ENCODE measurements at places on chromosomes 16 and 17. TPM values are rescaled to one million over a fixed set of nuclear protein-coding genes. Genes with fewer than 3 reads are reported as not detected.

GRCh38 chr17:17725752-17726457 lies 44.6 kb downstream of the RAI1 start:
- H3K36me3 ChIP-seq = no peaks in the 10 kb centered on the region
- no peak for DNase-seq
- no peak overlapping the region for H3K27ac ChIP-seq

GRCh38 chr16:68436581-68436980 lies 11.7 kb downstream of the SMPD3 start:
- no peak overlapping the region for H3K4me3 ChIP-seq
- no peaks in the 10 kb centered on the region for H3K36me3 ChIP-seq
- DNase-seq = no peak
- no peaks in the 10 kb centered on the region for H3K4me1 ChIP-seq
- no peak overlapping the region for H3K27ac ChIP-seq

The FBXW10 gene
- not detected for total RNA-seq

The GPR142 gene
- 0.66 TPM for total RNA-seq

- H3K4me1 ChIP-seq = no peaks in the 10 kb centered on the region
- DNase-seq = no peak
- H3K27ac ChIP-seq = no peak overlapping the region
- no peaks in the 10 kb centered on the region for H3K27me3 ChIP-seq
- peaks cover 40% of the 10 kb centered on the region for H3K36me3 ChIP-seq
Measured at GRCh38 chr16:30728899-30729672, 19.1 kb upstream of the PHKG2 start.

DNA sequence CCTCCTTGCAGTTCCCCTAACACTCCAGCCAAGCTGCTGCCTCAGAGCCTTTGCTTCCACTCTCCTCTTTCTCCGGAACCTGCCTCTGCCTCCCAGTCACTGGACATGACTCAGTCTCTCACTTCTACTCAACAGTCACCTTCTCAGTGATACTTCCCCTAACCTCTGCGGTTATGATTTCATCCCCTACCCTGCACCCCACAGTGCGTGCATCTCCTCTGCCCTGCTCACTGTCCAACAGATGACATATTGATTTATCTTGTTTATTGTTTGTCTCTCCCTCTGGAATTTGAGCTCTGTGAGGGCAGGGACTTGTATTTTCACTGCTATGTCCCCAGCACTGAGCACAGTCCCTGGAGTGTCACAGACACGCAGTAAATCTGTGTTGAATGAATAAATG lies 100.7 kb downstream of the CYLD start:
- H3K4me3 ChIP-seq = no peak overlapping the region
- DNase-seq = no peak
- no peaks in the 10 kb centered on the region for H3K36me3 ChIP-seq
- peaks cover 19% of the 10 kb centered on the region for H3K4me1 ChIP-seq
- no peaks in the 10 kb centered on the region for H3K27me3 ChIP-seq

The CBLN1 gene
- total RNA-seq = 0.26 TPM

The TBC1D3I gene
- not detected for total RNA-seq

DNA sequence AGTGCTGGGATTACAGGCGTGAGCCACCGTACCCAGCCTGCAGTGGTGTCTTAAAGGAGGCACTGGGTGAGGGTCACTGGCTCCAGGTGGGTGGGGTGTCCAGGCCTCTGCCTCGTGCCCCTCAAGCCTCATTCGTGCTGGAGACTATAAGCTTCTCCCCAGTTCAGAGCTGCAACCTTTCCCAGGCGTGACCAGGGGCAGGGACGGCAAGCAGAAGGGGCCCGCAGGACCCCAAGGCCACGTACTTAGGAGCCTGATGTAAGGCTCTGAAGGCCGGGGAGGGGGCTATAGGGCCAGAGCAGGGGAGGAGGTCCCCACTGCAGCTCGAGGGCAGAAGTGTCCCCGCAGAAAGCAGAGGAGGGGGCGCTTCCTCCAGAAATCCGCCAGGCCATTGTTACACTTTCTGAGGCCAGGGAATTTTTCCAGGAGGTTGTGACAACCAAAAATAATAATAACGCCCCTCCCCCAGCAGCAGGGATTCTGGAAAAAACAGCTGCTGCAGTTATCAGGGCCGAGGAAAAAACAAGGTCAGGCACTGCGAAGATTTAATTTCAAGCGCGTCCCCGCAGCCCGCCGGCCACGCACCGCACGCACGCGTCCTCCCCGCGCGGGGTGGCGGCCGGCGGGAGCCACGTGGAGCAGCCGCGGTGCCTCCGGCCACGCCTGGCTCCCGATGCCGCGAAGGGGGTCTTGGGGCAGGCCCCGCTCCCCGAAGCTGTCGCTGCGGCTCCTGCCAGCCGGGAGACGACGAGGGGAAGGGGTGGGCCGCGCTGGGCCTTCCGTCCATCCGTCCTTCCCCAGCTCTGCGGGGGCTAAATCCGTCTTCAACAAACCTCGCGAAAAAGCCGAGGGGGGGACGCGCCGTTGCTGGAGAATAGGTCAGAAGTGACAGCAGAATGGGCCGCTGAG lies 45.8 kb upstream of the SLC38A10 start:
- H3K4me3 ChIP-seq = no peak overlapping the region
- no peaks in the 10 kb centered on the region for H3K27me3 ChIP-seq
- peaks cover 73% of the 10 kb centered on the region for H3K4me1 ChIP-seq
- H3K36me3 ChIP-seq = no peaks in the 10 kb centered on the region

The UTS2R gene
- not detected for total RNA-seq

The MYCBPAP gene
- total RNA-seq = not detected

- H3K4me1 ChIP-seq = no peaks in the 10 kb centered on the region
- no peak for DNase-seq
- H3K27ac ChIP-seq = no peak overlapping the region
Measured at GRCh38 chr17:82400830-82401229, 17.3 kb upstream of the HEXD start.

The APOBR gene
- 1.0 TPM for total RNA-seq

The CHD9NB gene
- total RNA-seq = 12.5 TPM

The CLEC10A gene
- total RNA-seq = 1.0 TPM

GRCh38 chr16:58709333-58709732 lies 24.8 kb upstream of the SLC38A7 start:
- no peaks in the 10 kb centered on the region for H3K27me3 ChIP-seq
- no peak overlapping the region for H3K4me3 ChIP-seq
- no peaks in the 10 kb centered on the region for H3K4me1 ChIP-seq
- DNase-seq = no peak

DNA sequence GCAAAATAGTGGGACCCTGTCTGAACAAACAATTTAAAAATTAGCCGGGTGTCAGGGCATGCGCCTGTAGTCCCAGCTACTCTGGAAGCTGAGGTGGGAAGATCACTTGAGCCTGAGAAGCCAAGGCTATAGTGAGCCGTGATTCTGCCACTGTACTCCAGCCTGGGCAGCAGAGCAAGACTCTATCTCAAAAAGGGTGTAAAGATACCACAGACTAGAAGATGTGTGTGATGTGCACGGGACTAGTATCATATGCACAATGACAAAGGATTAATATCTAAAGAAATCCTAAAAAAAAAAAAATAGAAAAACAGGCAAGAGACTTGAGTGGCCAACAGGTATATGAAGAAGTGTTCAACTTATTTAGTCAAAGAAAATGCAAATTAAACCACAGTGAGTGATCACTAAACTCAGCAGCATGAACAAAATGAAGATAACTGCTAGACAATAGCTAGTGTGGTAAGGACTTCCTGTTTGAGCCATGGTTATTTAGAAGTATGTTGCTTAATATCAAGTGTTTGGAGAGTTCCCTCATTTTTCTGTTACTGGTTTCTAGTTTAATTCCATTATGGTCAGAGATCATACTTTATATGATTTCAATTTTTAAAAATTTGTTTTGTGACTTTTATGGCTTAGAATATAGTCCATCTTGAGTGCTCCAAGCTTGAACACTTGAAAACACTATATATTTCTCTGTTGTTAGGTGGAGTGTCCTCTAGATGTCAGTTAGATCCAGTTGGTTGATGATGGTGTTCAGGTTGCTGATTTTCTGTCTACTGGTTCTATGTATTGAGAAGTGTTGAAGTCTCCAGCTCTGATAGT lies 14.7 kb upstream of the SLX4 start:
- DNase-seq = no peak
- no peak overlapping the region for H3K4me3 ChIP-seq

DNA sequence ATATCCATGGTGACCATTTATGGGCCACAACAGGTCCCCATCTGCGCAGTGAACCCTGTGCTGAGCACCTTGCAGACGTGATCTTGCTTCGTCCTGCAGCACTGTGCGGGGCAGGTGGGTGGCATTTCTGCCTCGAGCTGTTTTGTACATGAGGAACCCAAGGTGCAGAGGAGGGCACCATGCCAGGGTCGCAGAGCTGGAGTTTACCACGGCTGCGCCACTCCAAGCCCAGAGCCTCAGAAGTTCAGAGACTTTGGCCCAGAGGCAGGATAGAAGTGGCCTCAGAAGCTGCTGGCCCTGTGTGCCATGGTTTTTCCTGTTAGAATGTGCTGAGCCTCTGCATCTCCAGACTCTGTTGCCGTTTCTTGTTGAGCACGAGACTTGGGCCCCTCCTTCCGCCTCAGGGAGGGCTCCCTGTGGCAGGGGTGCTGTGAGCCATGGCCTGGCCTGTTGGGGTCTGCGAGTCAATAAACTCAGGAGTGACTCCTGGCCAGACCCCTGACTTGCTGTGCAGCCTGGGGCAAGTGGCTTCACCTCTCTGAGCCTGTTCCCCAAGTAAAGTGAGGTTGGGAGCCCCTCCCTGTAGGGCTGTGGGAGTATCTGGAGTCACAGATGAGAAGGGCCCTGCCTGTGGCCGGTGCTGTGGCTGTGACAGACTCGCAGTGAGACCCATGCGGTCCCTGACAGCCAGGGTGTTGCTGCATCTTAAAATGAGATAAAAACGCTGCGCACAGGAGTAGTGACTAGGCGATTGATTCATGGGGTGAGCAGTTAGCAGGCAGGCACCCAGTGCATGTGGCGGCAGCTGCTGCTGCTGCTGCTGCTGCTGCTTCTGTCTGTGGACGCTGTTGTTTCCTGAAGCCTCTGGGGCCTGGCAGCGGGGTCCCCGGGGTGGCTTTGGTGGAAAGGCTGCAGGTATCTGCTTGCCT lies 11.8 kb downstream of the MAP2K3 start:
- H3K27me3 ChIP-seq = no peaks in the 10 kb centered on the region
- no peak overlapping the region for H3K27ac ChIP-seq
- H3K36me3 ChIP-seq = peaks cover 5% of the 10 kb centered on the region

DNA sequence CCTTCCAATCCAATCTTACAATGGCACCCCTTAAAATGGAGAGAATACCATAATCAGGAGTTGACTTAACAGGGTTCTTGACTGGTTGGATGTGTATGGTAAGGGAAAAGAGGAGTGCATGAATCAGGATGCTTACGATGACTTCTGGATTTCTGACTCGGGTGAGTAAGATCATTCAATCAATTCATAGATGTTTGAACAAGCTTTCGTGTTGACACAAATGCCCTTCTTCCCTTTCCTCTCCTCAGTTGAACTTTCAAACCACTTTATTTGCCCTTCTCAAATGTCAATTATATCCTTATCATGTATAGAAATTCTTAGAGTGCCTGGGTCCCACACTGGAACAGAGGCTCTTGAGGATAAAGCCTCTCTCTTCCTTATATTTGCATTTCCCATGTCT lies 25.9 kb downstream of the ABCC12 start:
- no peak for DNase-seq
- H3K4me3 ChIP-seq = no peak overlapping the region
- H3K27ac ChIP-seq = no peak overlapping the region
- no peaks in the 10 kb centered on the region for H3K27me3 ChIP-seq
- no peaks in the 10 kb centered on the region for H3K36me3 ChIP-seq

DNA sequence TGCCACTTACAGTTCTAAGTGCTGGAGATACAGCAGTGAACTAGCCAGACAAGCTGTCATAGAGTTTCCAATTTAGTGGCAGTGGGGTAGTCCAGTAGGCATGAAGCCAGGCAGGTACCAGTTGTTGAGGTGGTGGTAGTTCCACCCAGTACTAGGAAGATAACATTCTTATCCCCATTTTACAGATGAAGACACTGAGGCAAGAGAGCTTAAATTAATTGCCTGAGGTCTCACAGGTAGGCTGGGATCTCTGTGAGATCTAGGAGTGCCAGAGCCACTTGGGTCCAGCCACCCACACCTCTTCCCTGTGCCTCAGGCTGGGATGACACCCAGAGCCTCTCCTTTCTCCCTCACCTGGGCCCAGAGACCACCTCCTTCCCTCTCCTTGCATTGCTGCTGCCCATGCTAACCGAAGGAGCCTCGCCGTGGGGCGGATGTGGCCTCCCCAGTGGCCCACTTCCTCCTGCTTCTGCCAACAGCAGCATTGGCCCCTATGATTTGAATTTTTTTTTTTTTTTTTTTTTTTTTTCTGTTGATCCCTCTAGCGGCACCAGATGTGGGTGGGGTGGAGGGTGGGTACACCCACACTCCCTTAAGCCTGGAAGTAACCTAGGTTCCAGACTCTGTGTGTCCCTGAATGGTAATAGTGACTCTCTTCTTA lies 114.0 kb downstream of the PRKCB start:
- H3K36me3 ChIP-seq = no peaks in the 10 kb centered on the region
- DNase-seq = peak; percentile 32
- H3K4me3 ChIP-seq = no peak overlapping the region
- no peaks in the 10 kb centered on the region for H3K4me1 ChIP-seq
- H3K27ac ChIP-seq = no peak overlapping the region

- H3K4me1 ChIP-seq = peaks cover 20% of the 10 kb centered on the region
- H3K27ac ChIP-seq = peak within 1 kb of the TSS; percentile 71
- DNase-seq = peak; percentile 56
- H3K27me3 ChIP-seq = no peaks in the 10 kb centered on the region
- peak within 1 kb of the TSS; percentile 40 for H3K4me3 ChIP-seq
Measured at GRCh38 chr17:32927724-32928585, at the start of gene TMEM98. Gene TMEM98 (plus strand): TSS chr17:32928153. CDS start chr17:32931529, 3,376 bp downstream.

The KRT20 gene
- total RNA-seq = not detected

The TPSB2 gene
- total RNA-seq = 4.4 TPM

DNA sequence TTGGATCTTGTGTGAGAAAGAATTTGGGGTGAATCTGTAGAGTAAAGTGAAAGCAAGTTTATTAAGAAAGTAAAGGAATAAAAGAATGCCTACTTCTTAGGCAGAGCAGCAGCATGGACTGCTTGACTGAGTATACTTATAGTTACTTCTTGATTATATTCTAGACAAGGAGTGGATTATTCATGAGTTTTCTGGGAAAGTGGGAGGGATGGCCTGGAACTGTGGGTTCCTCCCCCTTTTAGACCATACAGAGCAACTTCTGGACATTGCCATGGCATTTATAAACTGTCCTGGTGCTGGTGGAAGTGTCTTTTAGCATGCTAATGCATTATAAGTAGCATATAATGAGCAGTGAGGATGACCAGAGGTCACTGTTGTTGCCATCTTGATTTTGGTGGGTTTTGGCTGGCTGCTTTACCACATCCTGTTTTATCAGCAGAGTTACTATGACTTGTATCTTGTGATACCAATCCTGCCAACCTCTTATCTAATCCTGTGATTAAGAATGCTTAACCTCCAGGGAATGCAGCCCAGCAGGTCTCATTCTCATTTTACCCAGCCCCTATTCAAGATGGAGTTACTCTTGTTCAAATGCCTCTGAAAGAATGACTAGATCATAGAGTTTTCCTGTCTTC lies 58.7 kb downstream of the HSD17B2 start:
- no peak overlapping the region for H3K4me3 ChIP-seq
- no peaks in the 10 kb centered on the region for H3K4me1 ChIP-seq
- H3K36me3 ChIP-seq = no peaks in the 10 kb centered on the region
- H3K27me3 ChIP-seq = no peaks in the 10 kb centered on the region

The HOXB3 gene
- total RNA-seq = 2.9 TPM

DNA sequence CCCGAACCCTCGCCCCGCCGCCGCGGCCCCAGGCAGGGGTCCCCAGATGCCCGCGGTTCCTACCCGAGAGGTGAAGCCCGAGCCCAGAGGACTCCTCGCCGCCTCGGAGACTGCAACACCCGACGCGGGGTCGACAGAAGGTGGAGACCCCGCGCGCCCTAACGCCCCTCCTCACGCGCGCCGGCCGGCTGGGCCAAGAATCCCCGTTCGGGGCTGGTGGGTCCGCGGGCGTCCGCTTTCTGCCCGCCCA lies 515 bp downstream of the SUMO2 start:
- peak overlapping the region; percentile 97 for H3K4me3 ChIP-seq
- H3K36me3 ChIP-seq = peaks cover 5% of the 10 kb centered on the region
- H3K27ac ChIP-seq = peak overlapping the region; percentile 99
- no peaks in the 10 kb centered on the region for H3K27me3 ChIP-seq
- DNase-seq = no peak
